Stimulated activated CD4-positive, alpha-beta T cell treated with anti-CD3 and anti-CD28 coated beads, Interleukin-4, amount 100 ng/mL, for 1 hour (primary cell): ENCODE measurements at places on chromosomes 13 and 19.

- no peak for DNase-seq
Measured at GRCh38 chr13:78372581-78372980, 230.8 kb downstream of the POU4F1 start.

DNA sequence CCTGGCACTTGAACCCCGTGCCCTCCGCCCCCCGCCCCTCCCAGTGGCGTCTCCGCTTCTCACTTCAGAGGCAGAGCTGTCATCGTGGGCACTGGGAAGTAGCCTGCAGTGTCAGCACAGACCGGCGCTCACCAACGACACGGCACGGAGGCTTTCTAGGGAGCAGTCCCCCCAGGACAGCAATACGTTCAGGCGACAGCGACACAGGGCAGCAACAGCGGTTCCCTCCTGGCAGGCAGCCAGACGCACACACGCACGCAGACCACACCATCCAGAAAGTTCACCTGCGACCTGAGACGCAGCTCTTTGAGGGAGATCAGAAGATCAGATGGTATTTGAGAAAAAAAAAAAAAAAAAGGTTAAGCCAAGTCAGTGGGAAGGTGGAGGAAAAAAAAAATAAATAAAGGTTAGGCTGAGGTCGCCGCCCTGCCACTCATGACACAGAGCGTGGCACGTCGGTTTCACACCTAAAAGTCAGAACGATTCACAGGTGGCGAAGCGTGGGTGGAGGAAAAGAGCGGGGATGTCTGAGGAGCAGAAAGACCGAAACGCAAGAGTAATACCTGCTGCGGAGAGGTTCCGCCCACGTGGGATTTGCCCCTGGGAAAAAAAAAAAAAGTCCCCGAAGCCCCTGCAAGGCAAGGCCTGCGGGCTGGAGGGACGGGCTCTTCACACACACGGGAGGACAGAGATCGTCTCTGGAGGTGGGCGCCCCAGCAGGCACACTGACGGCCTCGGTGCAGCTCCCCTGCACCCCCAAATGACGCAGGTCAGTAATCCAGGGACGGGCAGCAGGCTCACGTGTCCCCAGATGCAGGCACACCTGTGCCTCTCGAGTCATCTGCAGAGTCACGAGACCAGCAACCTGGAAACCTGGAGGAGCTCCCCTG is 94.5 kb downstream of the GNG7 start:
- peak; percentile 90 for DNase-seq

DNA sequence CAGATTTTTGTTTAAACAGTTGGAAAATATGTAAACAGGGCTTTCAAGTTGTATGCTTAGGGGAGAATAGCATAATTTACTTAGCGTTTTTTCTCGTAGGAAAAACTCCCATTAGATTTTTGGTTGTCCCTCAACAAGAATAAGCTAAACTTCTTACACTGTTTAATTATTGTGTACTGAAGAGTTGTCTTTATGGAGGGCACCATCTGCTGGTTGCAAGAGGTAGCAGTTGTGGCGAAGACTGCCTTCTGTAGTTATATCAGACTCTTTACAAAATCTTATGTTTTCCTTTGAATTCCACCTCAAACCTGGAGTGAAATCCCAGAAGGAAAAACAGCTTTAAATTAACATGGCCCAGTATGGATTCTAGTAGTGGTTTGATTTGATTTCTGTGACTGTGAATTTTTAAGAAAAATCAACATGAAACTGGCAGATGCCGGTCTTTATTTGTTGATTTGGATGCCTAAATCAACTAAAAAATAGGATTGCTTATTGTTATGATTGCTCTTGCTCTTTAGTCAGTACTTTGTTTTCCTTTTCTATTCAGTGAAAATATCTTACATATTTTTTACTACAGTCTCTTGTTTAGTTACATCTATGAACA is 53.4 kb downstream of the PDS5B start:
- DNase-seq = peak; percentile 36

GRCh38 chr13:113948034-113948742 is 25.7 kb downstream of the C13orf46 start:
- no peak for DNase-seq

GRCh38 chr19:4831304-4831978 is at the start of gene TICAM1:
TSS of gene TICAM1 (minus strand) at chr19:4831712. CDS start at chr19:4818377, 13,335 bp downstream.
- peak; percentile 84 for DNase-seq

DNA sequence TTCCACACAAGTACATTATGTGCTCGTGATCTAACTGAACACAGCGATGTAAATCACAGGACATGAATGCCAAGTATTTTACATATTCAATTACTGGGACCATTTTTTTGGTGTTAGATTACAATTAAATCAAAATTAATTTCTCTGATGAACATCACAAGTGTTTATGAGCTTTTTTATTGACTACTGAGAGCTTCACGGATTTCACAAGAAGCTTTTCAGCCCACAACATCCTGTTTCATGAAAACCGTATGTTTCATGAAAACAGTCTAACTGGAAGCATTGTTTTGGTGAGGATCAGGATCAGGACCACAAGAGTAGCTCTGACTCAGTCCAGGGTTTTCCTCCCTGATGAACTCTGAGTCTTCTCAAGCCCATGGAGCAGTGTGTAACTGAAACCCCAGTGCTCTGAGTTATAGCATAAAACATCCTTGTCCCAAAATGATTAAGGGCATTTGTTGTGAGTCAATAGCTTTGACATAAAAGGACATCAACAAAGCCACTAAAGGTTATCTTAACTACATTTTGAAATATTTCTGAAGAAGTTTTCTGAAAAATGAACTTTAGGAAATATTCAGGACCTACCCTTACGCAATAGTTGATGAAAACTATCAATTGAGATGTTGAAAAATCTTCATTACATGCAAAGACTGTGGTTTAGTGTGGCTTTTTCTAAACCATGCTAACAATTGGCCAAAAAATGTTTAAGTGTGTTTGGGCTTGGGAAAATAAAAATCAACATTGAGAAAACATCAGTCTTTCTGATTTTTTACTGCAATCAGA is 49.3 kb downstream of the UFM1 start:
- DNase-seq = no peak

DNA sequence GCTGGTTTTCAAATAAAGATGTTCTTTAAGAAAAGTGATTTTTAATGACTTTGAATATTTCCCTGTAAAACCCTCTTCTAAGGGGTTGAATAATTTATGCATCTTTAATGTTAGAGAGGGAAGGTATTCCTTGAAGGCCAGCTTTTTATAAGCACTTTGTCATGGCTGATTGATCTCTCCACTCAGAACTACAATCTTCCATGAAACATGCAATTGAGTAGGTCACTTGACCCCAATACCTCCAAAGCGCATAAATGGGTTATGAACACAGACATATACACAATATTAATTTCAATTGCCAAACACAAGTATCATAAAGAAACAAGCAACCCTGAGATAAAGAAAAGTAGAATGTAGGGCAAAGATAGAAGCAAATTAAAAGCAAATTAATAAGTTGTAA is 359.9 kb downstream of the MTUS2 start:
- DNase-seq = no peak

- DNase-seq = no peak
Measured at GRCh38 chr13:97353927-97354675, 79.9 kb upstream of the RAP2A start.

DNA sequence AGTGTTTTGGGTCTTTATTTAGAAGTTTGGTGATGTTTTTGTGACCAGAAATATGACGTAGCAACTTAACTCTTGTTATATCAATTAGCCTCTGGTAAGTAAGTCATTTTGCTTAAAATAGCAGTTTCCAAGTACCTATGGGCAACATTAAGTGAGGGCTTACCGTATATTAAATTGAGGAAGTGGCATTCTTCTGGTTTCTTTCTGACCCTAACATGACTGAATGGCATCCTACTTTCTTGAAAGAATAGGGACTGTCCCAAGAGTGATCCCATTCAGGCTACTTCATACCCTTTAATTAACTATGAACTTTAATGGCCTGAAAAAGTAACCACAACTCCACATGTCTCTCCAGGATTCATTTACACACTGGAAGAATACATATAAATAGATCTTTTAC is 106.6 kb downstream of the MZT1 start:
- DNase-seq = no peak

- no peak for DNase-seq
Measured at GRCh38 chr13:113553511-113554332, 30.8 kb upstream of the TFDP1 start.

- DNase-seq = no peak
Measured at GRCh38 chr19:10274589-10274988, 3.7 kb downstream of the ICAM1 start.

DNA sequence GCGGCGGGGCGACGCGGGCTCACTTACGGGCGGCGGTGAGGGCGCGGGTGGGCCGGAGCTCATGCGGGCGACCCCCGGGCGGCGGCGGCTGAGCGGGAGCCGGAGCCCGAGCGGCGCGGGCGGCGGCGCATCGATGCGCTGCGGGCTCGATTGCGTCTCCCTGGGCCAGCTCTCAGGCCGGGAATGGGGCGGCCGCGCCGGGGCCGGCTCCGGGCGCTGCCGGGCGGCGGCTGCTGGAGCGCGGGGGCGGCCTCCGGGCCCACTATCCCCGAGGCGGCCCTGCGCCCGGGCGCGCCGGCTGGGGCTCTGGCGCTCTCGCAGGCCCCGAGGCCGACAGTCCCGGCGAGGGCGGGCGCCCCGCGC is 1.4 kb upstream of the TSHZ3 start:
- peak; percentile 54 for DNase-seq

GRCh38 chr13:33232883-33233282 is 52.7 kb downstream of the STARD13 start:
- DNase-seq = no peak

DNA sequence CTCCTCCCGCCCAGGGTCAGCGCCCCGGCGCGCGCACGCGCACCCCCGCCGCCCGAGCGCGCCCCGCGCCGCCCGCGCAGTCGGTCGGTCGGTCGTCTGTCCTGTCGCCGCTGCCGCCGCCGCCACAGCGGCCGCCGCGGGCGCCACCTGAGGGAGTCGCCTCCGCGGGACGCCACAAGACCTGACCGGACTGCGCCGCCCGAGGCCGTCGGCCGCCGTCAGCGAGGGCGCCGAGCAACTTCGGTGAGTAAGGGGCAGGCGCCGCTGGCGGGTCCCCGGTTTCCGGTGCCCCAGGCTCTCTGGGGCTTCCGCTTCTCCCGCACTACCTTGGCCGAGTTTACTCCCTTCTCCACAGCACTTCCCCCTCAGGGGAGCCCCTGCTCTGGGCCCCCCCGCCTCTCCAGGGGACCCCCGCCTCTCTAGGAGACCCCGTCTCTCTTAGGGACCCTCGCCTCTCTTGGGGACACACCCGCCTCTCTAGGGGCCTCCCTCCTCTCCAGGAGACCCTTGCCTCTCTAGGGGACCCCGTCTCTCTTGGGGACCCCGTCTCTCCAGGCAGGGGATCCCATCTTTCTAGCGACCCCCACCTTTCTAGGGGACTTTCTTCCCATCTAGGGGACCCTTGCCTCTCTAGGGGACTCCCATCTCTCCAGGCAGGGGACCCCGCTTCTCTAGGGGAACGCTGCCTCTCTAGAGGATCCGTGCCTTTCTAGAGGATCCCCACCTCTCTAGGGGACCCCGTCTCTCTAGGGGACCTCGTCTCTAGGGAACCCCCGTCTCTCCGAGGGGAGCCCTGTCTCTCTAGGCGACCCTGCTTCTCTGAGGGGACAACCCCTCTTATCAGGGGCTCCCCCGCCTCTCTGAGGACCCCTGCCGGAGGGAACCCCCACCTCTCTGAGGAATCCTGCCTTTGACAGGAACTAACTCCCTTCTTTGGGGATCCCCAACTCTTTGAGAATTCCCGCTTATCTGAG is 19.3 kb upstream of the GATAD2A start:
- peak; percentile 53 for DNase-seq

DNA sequence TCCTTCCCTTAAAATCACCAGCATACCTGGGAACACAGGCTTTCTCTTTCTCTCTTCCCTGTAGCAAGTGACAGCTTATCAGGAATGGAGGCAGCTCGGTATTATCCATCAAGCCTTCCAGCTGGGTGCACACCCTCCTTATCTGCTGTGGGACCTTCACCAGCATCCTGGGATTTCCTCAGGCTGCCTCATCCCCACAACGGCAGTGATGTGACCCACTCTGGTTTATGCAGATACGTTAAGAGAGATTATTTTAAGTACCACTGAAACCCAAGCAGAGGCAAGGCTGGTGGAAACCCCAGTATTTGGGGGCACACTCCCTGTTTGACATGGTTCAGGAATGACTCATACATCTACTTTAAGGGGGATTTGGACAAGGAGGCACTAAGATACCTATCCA is 192.1 kb downstream of the TM9SF2 start:
- no peak for DNase-seq

DNA sequence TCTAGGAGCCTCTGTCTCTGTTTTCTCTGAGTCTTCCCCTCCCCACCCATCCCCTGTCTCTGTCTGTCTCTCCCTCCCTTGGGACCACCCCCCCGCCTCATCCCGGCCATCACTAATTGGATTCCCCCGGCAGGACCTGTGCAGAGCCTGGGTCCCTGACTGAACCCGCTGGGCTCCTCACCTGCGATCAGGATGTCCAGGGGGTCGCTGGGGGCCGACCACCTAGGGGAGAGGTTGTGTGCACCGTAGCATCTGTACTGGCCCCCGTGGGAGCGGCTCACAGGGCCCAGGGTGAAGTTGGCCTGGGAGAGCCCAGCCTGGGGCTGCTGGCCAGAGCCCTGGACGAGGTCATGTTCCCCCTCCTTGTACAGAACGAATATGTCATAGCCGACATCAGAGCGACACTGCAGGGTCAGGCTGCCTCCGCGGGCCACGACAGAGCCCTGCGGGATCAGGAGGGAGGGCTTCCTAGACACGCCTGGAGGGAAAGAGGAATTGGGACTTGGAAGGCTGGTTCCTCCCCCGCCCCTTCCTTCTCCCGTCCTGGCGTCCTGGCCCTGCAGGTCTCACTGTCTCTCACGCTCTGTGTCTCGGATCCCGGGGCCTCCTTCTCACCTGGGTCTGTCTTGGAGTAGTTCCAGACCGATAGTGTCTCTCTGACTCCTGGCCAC is 1.8 kb downstream of the LILRB5 start:
- no peak for DNase-seq

DNA sequence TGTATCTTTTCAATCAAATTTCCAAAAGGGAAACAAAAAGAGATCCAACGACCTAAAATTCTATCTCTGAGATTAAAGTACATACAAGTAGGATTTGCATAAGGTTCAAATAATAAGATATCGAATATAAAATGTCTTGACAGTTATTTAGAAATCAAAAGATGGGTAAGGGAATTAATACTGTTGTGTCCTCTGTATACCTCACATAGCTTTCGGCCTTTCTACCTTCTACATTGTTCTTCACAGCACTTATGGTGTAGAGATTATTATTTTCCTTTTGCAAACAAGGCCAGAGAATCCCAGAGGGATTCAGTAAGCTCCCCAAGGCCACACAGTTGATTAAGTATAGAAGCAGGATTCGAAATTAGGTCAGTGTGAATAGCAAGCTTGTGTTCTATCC is 403.6 kb downstream of the SPRY2 start:
- DNase-seq = no peak

- DNase-seq = no peak
Measured at GRCh38 chr13:98556968-98557631, 19.8 kb downstream of the STK24 start.

GRCh38 chr19:7869910-7870511 is 4.2 kb downstream of the PRR36 start:
- DNase-seq = peak; percentile 59

DNA sequence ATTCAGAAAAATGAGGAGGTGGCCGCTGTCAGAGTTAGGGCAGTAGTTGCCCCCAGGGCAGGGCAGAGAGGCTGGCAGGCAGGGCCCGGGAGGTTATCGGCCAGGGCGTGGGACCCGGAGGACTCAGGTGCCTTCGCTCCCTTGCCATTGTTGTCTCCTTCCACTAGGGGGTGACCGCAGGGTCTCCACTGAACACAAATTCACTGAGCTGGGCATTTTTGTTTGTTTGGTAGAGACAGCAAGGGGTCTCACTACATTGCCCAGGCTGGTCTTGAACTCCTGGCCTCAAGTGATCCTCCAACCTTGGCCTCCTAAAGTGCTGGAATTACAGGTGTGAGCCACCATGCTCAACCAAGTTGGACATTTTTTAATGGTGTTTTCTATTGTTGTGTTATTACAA is 25.1 kb downstream of the CARS2 start:
- no peak for DNase-seq

GRCh38 chr19:51150627-51151026 is 8.5 kb downstream of the SIGLEC7 start:
- DNase-seq = no peak
